ENCODE measurements at places on chromosomes 1 and 21.

- no peak for DNase-seq
Measured at GRCh38 chr1:28835237-28835650, 23.3 kb downstream of the OPRD1 start.

DNA sequence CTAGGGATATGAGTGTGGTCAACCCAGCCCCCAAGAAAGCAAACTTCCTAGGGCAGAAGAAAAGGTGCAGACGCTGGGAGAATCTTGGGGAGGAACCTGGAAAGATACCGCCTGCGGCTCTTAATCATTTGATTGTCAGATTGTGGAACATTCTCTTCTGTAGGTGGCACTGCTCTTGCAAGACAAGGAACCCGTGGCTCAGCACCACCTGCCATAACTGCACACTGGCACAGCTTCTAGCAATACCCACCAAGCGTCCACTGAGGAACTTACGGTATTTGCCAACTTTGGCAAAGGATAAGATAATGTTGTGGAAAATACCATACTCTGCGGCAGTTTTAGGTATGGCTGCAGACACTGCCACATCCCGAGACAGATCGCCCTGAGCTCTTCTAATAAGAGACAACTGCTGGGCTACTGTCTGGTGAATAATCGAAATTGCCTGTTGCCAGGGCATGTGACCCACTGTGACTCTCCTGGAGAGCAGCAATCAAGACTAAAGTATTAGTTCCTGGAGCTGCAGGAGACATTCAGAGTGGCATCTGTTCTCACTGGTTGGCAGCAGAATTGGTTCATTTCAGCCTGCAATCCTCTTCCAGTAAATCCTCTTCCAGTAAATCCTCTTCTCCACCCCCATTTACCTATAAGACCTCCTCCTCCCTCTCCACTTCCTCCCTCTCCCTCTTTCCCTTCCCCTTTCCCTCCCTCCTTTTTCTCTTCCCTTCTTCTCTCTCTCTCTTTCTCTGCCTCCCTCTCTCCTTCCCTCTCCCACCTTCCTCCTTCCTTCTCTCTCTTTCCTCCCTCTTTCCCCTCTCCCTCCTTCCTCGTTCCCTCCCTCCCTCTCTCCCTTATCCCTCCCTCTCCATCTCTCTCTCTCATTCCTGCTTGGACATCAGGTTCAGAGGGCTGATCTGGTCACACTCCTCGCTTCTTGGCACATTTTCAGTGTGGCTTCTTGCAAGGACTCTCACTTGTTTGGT is 49.7 kb upstream of the B3GALT5 start:
- DNase-seq: no peak

- DNase-seq: no peak
Measured at GRCh38 chr1:192418552-192419285, 101.9 kb downstream of the RGS21 start.

DNA sequence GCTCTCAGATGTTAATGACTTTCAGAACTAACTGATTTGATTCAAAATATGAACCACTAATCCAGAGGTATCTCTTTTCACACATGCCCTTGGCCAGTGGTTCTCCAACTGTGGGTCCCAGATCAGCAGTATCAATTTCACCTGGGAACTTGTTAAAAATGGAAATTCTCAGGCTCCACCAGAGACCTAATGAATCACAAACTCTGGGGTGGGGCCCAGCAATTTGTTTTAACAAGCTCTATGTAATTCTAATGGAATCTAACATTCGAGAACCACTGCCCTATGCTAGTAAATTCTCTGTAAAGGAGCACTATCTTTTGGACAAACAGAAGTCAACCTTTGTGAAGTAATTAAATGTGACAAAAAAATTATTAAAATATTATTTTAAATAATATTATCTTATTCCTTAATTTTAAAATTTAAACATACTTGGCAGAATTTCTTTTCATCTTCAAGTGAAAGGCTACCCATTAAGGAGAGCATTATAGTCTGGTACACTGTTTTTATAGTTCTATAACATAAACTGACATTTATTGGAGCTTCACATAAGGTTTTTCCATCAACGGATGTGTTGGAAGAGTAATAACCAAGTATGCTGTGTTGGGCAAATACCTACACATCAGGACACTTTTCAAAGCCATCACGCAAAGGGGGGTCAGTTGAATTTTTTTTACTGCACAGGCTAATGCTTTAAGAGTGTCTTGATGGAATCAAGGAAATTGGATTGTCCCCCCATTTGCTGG is 130.4 kb downstream of the LHX4 start:
- no peak for DNase-seq
